ENCODE measurements at places on chromosomes 5 and 9. TPM values are rescaled to one million over a fixed set of nuclear protein-coding genes. Genes with fewer than 3 reads are reported as not detected.
A peak's percentile ranks its signal among the peaks of the same experiment; 100 is the strongest.

GRCh38 chr5:30693326-30693725 lies 500.2 kb upstream of the CDH6 start:
- DNase-seq = no peak

DNA sequence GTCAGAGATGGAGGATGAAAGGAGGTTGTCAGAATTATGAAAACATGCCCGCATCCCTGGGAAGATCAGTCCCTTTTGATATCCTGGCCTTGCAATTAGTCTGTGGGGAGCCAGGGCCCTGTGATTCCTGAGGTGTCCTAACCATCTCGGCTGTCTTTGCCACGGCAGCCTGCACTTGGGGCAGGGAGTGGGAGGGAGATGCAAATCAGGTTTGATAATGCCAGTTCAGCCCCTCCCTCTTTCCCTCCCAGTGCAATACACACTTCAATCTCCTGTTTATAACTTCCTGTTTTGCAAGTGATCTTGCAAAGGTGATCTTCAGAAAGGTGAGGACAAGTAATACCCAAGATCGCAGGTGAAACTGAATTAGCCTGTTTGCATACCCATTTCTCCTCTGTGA lies 114.0 kb upstream of the ALDH1B1 start:
- DNase-seq = no peak

GRCh38 chr5:143557061-143557818 lies 153.8 kb upstream of the NR3C1 start:
- no peak for DNase-seq

GRCh38 chr5:52786949-52787599 lies 642 bp upstream of the ITGA1 start:
- no peak for DNase-seq

DNA sequence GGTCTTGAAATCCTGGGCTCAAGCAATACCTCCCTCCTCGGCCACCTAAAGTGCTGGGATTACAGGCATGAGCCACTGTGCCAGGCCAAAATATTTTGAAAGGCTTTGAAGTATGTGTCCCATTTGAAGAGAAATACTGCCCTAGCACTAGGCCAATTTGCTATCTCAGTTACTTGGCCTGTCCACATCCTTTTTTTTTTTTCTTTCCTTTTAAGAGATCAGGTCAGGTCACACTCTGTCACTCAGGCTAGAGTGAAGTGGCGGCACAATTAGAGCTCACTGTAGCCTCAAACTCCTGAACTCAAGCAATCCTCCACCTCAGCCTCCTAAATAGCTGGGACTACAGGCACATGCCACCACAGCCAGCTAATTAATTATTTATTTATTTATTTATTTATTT lies 84.2 kb downstream of the NR6A1 start:
- DNase-seq = no peak

GRCh38 chr9:71218774-71219173 lies 97.4 kb upstream of the TRPM3 start:
- no peak for DNase-seq

DNA sequence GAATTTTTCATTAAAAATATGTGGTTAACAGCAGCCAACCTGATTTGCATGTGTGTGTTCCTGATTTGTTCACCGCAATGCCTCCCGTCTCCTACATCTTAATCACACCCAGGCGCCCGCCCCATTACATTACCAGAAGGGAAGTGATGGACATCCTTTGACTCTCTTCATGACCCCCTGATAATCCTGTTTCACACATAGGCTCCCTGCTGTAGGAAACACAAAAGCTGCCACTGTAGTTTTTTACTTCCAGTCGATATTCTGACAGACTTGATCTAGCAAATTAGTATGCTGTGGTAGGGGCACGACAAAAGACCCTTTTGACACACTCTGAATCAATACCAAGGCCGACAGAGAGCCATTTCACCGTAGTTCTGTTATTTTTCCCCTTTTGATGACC lies 287.8 kb upstream of the ISL1 start:
- no peak for DNase-seq

DNA sequence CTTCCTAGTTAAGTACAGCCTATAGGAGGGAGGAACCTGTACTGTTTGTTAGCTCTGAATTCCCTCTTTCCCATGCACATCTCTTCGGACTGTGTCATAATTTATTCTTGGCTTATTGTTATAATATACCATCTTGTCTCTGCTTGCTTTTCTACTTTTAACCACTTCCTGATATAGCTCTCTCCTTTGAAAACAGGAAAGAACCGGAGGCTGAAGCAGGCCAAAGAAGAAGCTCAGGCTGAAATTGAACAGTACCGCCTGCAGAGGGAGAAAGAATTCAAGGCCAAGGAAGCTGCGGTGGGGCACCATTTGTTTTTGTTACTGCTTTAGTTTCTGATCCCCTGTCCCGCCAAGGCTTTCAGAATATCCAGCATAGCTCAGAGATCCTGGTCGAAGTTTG lies 4.8 kb downstream of the ATP6V1G1 start:
- no peak for DNase-seq

- peak; percentile 20 for DNase-seq
These were observed 850 bp downstream of the IL6ST start for GRCh38 chr5:55993731-55994494.

- no peak for DNase-seq
These were observed 2.7 kb upstream of the BTNL9 start for GRCh38 chr5:181037365-181037861.

- no peak for DNase-seq
These were observed 226.0 kb downstream of the GAS1 start for GRCh38 chr9:86721226-86721781.

DNA sequence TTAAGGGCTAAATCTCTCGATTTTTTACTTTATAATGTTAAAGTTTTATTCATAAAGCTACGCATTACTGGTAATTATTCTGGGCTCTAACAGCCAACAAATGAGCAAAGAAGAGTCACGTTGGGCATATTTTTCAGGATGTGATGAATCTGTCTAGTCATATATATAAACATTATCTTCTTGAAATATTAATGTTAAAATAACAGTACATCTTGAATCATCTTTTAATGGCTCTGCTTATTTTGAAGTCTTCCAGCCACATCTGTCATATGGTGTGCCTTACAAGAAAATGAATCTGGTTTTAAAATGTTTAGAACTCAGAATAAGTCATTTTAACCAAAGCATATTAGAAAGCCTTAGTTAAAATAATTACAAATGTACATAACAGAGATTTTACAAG lies 96.9 kb downstream of the CWC27 start:
- DNase-seq = no peak

DNA sequence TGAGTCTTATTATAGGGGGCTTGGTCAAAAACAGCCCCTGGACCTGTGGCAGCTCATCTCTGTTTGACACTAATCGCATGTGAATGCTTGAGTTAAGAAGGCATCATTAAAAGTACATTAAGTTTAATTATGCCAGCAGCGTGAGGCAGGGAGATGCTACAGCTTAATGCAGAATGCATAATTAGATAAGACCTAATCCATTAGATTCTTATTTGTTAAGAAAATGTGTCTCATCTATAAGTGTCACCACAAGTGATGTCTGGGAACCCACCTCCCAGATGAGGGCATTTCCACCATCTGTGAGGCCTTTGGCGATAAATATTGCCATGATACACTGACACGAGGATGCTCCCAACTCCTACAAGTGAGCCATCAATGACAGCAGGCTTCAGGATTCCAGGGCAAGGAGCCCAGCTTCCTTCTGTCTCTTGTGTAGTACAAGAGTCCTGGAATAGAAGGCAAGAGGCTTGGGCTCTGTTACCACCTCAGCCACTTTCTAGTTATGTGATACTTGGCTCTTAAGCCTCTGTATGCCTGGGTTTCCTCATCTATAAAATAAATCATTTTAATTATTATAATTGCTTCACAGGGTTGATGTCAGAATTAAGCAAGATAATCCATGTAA lies 202.7 kb downstream of the FAM114A2 start:
- no peak for DNase-seq

- no peak for DNase-seq
These were observed 30.4 kb downstream of the PSMB7 start for GRCh38 chr9:124384846-124385245.

- no peak for DNase-seq
These were observed 632.6 kb downstream of the PDE4D start for GRCh38 chr5:59260973-59261372.

GRCh38 chr9:11338130-11338529 lies 725.3 kb upstream of the PTPRD start:
- DNase-seq = no peak

- DNase-seq = no peak
These were observed 1.5 kb downstream of the LSM11 start for GRCh38 chr5:157745041-157745456.

GRCh38 chr5:16372493-16372892 lies 93.1 kb downstream of the ZNF622 start:
- no peak for DNase-seq

- peak; percentile 49 for DNase-seq
These were observed 23.4 kb downstream of the HNRNPK start for GRCh38 chr9:83956436-83957247.

DNA sequence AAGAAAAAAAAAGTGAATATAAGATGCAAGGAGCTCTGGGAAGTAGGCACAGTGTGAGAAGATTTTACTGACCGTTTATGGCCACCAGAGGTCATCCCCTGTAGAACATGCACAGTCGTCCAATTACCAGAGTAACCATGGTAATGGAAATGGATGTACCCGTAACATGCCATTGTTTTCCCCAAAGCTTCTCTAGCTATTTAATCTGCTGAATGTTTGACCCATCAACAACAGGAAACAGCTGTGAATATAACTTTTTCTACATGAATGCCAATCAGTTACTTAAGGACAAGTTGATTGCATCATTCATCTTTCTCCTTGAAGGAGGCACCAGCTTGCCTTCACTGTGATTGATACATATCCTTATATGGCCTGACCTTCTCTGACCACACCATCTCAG lies 1967.0 kb upstream of the CDH9 start:
- no peak for DNase-seq

GRCh38 chr5:143896966-143897365 lies 85.0 kb downstream of the HMHB1 start:
- DNase-seq = no peak

DNA sequence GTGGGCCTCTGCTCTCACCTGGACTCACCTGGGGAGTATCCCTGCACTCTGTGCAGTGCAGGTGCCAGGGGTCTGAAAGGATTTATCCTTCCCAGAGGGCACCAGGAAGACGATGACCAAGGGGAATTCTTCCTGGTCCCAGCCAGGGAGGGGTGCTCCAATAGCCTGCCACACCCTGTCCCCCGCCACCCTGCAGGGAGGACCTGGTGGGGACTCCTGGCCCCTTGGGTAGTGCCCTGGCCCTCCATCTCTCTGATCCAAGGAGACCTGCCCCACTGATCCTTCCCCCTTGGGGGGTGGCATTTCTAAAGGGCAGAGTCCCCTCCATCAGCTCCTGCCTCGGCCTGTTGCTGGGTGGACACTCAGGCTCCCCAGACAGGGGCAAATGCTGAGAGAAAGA lies 70.7 kb downstream of the NTNG2 start:
- DNase-seq = no peak

DNA sequence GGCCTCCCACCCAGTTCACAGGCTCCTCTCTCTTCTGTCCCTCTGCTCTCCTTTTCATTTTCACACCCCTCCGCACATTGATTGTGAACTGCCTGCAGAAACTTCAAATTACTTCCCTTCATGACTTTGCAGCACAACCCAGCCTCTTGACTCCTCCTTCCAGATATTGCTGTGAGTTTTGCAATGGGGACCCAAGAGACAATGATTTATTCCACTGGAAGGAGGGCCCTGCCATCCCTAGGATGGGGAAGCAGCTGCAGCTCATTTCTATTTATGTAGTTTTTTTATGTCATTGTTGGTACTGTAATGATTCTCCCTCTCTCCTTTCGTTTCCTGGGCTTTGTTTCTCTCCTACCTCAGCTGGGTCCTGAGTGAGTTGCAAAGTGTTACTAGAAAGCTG lies 364.9 kb downstream of the ICE1 start:
- DNase-seq = no peak

DNA sequence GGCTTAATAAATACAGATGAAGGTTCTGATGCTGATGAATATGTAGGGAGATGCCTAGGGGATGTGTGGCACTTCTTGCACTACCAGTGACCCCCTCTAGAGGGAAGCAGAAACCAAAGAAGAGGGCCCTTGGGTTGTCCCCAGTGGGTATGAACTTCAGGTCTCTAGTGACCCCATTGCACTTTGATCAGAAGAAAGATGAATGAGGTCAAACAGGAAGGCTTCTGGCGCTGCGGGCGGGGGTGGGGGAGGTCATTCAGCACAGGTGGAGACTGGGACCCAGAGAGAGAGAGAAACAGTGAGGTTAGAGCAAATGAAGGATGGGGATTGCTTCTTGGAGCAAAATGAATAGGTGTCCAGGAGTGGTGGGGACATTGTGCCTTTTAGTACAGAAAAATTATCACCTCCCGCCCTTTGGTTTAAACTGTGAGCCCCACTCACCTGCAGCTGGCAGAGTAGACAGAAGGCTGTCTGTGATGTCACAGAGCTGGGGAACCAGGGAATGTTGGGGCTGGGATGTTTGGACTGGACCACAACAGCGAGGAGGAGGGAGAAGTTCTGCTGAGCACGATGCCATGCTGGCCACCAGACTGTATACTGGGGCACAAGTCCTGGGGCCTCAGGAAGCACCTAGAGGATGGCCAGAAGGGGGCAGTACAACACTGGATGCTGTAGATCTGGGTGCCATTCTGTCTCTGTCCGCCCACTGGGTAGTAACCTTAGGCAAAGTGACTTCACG lies at the start of gene TEX48:
TSS of gene TEX48 (minus strand) at position 599 of the 739 bp plus-strand sequence. CDS start 10,469 bp downstream, outside the sequence.
- DNase-seq = peak; percentile 13

The SPINK4 gene
- polyA plus RNA-seq = not detected

The ANKRD33B gene
- 1.8 TPM for polyA plus RNA-seq

The DND1 gene
- not detected for polyA plus RNA-seq

The C9orf50 gene
- 0.73 TPM for polyA plus RNA-seq

The ENHO gene
- polyA plus RNA-seq = 1.5 TPM

The HACD4 gene
- polyA plus RNA-seq = 3.3 TPM

The PDE6A gene
- polyA plus RNA-seq = 0.11 TPM

The INSL6 gene
- polyA plus RNA-seq = 0.54 TPM

The LCN1 gene
- polyA plus RNA-seq = not detected

The ZNF300 gene
- polyA plus RNA-seq = 48.7 TPM

The SLCO4C1 gene
- polyA plus RNA-seq = 19.2 TPM

The EQTN gene
- not detected for polyA plus RNA-seq

The LCN15 gene
- polyA plus RNA-seq = not detected

Data from right renal pelvis (tissue), 4 donors.